ENCODE measurements at places on chromosomes 6 and 20.

DNA sequence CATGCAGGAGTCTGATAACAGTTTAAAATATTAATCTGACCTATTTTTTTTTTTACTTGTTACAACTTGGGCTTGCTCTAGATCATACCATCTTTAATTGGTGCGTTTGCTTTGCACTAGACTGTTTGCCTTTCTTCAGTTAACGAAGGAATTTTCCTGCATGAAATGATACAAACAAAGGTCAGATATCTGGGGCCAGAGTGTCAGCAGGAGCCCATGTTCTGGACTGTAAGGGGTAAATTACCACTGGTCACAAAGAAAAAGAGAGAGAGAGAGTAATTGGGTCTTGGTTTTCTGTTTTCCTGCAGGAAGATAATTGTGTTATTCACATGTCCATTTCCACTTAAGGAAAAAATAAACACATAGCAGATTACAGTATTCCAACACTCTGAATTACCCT lies 399.4 kb upstream of the MARCKS start:
- no peak for DNase-seq

GRCh38 chr6:111740506-111740905 lies 132.7 kb downstream of the FYN start:
- no peak for DNase-seq

DNA sequence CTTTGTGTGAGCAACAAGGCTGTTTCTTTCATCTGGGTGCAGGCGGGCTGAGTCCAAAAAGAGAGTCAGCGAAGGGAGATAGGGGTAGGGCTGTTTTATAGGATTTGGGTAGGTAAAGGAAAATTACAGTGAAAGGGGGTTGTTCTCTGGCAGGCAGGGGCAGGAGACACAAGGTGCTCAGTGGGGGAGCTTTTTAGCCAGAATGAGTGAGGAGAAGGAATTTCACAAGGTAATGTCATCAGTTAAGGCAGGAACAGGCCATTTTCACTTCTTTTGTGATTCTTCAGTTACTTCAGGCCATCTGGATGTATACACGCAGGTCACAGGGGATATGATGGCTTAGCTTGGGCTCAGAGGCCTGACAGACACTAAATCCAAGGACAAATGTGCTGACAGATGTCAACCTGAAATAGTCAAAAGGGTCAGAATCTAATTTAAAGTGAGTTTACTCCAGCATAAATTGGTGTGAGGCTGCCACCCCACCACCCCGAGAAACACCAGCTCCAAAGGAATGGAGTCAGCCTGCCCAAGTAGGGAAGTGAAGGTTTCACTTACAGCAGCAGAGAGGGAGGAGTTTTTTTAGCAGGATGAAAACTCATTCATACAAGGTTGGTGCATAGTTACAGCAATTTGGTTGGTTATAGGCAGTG lies 560.0 kb upstream of the CDH4 start:
- no peak for DNase-seq

GRCh38 chr6:67875877-67876383 lies 759.2 kb upstream of the ADGRB3 start:
- DNase-seq = no peak

DNA sequence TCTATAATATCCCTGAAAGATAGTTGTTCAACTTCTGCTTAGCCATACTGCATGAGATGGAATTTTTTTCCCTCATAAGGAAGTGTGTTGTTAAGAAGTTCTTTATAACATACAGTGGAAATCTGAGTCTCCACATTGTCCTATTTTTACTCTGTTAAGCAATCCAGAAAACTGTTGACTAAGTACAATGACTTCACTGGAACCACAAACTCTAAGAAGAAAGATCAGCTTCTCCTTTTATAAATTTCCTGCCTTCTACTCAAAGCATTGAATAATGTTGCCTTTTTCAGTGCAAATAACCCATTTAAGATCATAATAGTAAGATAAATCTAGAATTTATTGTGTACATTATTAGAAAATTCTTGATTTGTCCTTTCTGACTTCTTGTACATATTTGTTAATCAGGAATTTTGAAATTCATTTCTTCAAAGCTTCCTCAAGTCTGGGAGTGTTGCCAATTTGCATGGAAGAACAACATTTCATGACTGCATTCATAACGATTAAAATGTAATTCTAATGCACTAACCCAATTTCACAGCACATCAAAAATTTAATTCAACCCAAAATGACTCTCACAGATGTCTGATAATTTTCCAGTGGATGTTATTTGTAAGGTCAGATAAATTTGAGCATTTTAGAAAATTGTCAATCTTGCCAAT lies 45.6 kb upstream of the ANKEF1 start:
- DNase-seq = no peak

DNA sequence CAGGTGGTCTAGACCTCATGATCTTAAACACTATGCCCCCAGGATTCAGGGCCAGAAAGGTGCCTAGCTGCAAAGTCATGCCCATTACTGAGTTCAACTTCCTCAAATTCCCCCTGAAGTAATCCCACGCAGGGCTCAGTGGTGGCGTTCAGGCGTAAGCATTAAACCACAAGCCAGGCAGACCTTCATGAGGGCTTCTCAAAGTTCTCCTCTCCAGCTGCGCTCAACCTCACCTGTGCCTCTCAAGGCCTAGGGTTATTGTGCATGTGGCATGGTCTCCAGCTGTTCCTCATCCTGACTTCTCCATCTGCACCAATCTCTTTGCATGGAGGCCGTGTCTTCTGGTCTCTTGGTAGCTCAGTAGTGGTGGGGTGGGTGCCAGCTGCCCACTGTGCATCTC lies 113.6 kb downstream of the TSHZ2 start:
- DNase-seq = no peak

DNA sequence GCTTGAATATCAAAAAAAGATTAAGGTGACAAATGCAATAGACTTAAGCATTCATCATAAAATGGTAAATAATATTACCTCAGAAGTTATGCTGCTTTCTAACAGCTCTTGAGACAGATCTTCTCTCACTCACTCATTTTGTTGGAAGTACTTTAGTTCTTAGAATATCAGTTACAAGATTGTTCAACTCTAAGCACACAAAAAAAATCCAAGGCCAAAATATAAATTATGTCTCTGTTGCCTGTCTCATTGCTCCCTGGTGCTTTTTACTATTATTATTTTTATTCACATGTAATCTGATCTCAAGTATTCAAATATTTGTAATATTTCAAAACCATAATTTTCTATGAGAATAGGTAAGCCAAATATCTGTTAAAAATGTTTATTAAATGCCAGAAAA lies 259.4 kb upstream of the HSF2 start:
- DNase-seq = no peak

DNA sequence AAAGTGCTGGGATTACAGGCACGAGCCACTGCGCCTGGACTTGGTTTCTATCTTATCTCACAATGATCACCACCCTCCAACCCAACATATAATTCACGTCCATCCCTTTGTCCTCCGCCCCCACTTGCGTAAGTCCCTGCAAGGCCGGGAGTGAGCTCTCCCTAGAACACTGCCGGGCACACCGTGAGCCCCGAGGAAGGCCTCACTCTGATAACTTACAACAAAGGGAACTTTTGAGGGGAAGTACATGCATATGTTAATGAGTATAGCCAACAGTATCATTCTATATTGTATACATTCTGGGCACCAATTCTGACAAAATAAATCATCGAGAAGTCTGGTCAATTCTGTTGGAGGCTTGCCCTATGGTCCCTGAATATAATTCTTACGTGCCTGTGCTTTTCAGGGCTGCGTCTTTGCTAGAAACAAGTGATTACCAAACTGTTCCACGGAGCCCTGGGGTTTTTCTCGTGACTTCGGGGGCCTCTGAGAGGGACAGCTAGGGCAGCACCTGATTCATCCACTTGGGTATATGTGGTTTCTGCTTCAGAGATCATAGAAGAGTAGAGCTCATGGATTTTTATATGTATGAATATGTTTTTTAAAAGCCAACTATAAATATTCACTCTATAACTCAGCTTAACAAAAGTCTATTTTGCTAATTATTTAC lies 469.8 kb upstream of the AGPAT4 start:
- no peak for DNase-seq

DNA sequence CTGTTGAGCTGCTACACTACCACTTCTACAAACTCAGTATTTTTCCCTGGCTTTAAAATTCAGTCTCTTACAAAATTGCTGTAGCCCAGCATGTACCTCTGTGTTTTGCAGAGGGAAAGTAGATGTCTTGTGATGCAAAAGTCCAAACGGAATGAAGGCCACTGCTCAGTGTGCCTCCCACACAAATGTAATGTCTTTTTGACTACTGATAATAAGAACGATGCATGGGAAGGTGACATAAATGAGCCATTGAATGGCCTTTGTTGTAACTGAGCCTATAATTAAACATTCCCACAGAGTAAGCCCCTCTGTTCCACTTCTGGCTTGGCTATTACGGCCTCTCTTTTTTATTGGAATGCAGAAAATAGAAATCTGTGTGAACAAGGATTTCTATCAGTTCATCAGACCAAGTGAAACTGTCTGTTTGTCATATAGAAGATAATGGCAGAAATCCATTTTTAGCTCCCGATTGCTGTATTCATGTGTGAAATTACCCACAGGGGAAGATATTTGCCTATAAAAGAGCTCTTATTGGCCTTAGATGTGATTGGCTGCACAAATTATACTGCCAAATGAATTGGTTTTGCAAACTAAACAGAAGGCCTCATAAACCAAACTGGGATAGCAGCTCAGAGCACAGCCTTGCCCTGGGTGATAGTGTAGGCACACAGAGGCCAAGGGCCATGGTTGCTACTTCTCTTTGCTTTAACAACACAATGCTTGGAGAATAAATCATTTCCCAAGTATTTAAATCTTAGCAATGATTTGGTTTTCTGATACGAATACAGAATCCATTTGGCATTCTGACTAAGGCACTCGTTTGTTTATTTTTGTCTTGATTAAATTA lies 241.5 kb upstream of the PLN start:
- DNase-seq = no peak
